Dorsolateral prefrontal cortex (tissue), 122 donors: ENCODE measurements at places on chromosomes 2 and 18.

DNA sequence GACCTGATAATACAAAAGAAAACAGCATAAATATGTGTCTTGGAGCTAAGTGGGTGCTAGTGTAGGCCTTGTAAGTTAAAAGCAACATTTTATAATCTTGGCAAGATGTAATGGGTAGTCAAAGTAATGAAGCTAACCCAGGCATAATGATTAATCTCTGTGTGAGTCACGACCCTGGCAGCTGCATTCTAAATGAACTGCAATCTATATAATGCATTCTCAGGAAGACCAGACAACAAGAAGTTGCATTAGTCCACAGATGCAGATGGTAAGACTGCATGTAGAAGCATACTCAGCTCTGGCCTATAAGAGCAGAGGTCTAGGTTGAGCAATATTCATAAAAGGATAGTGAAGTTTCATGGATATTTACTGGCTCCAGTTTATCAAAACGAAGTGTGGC, 85.6 kb upstream of the ETAA1 start:
- DNase-seq, result no peak

DNA sequence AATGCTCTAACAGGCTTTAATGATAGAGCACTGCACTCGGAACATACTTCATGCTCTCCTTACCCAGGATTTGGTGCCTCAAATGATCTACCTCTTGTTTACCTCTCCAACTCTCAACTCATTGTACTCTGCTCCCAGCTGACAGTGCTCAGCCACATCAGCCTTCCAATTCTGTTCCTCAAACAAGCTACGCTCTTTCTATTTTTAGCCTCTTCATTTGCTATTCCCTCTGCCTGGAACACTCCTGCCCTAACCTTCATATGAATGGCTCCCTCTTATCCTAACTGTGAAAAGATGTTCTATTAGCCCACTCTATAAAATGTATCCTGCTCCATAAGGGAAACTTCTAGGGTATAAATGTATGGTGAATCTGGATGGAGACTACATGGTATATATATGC, 42.5 kb downstream of the PIGN start:
- DNase-seq, result no peak

GRCh38 chr2:237894986-237895543, 35.6 kb downstream of the RAMP1 start:
- no peak for DNase-seq

GRCh38 chr2:139684286-139684860, 904.2 kb upstream of the NXPH2 start:
- no peak for DNase-seq

GRCh38 chr2:207167099-207167923, 1.6 kb upstream of the KLF7 start:
- DNase-seq, result no peak
